ENCODE measurements at places on chromosomes 4 and X. TPM values are rescaled to one million over a fixed set of nuclear protein-coding genes. Genes with fewer than 3 reads are reported as not detected.

DNA sequence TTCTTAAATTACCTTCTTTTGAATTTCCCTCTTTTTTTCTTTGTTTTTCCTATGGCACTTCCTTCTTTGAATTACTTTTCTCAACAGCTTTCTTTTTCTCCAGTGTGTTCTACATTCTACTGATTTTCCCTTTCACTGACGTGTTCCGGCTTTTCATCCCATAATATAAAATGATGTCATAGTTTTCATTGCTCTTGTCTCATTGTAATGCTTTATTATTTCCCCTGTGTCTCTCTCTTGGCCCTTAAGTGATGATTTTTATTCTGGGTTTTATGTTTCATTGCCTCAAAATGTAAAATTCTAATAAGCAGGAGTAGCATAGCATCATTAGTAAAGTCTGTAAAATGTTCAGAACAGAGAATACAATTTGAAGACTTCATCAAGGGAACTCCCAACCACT, 299.3 kb downstream of the KCTD8 start:
- no peaks in the 10 kb centered on the region for H3K27me3 ChIP-seq
- H3K4me1 ChIP-seq, result no peaks in the 10 kb centered on the region
- no peak overlapping the region for H3K4me3 ChIP-seq
- DNase-seq, result no peak
- no peak overlapping the region for H3K27ac ChIP-seq

Gene TSPYL2
- 20.7 TPM for total RNA-seq

Gene RENBP
- total RNA-seq, result 7.1 TPM

Gene SLC10A3
- 8.8 TPM for total RNA-seq

DNA sequence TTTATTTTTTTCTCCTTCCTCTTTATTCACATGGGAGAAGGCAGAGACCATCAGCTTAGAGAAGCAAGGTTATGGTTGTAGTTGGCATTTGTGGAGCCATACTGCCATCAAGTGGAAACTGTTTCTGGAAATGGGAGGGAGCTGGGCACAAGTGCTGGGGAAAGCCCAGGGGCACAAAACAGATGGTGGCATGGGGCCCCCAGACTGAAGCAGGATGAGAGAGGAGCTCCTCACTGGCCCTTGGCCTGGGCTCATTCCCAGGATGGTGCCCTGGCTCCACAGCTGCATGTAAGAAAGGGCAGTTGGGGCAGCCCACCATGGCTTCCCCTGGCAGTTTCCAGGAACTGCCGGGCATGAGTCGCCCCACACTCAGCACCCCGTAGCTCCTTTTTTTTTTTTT, 59.2 kb downstream of the NBDY start:
- no peak overlapping the region for H3K27ac ChIP-seq
- H3K4me3 ChIP-seq, result no peak overlapping the region
- no peaks in the 10 kb centered on the region for H3K4me1 ChIP-seq
- no peak for DNase-seq
- peaks cover 33% of the 10 kb centered on the region for H3K36me3 ChIP-seq
- no peaks in the 10 kb centered on the region for H3K27me3 ChIP-seq

GRCh38 chrX:21398426-21398825, 24.2 kb downstream of the CNKSR2 start:
- H3K36me3 ChIP-seq, result no peaks in the 10 kb centered on the region
- no peak for DNase-seq
- no peak overlapping the region for H3K4me3 ChIP-seq
- no peaks in the 10 kb centered on the region for H3K4me1 ChIP-seq

DNA sequence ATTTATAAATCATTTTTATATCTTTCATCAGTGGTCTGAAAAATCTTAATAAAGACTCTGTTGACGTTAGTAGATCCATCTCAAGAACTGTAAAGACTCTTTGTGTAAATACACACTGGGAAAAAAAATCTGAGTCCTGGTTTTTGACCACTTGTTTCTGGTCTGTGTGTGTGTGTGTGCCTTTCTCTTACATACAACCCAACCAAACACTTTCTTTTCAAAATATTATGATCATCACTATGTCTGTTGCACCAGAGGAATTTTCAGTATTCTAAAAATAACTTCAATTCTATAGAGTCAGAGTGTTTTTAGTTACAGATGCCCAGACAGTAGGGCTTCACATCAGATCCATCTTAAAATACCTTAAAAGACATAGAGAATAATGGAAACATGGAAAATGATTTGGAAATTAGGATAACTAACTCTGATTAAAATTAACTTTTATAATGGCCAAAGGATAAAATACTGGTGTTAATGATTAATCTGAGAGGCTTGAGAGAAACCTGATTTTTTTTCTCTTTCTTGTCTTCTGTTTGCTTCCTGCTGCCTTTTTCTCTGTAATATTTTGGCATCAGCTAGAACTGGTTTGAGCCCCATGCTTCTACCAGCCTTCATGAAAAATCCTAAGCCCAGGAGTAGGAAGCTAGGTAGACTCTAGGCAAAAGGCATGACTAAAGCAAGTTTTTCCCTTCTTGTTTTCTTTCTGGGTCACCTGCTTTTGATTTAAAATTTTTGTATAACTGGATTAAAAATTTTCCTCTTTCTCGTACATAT, 99.7 kb downstream of the ATXN3L start:
- no peaks in the 10 kb centered on the region for H3K36me3 ChIP-seq
- H3K4me3 ChIP-seq, result no peak overlapping the region
- no peak for DNase-seq
- no peak overlapping the region for H3K27ac ChIP-seq

- no peak for DNase-seq
- H3K27me3 ChIP-seq, result no peaks in the 10 kb centered on the region
- no peaks in the 10 kb centered on the region for H3K4me1 ChIP-seq
- H3K27ac ChIP-seq, result no peak overlapping the region
- H3K36me3 ChIP-seq, result no peaks in the 10 kb centered on the region
- H3K4me3 ChIP-seq, result no peak overlapping the region
These were observed 30.1 kb upstream of the KIAA0232 start for GRCh38 chr4:6752486-6752829.

DNA sequence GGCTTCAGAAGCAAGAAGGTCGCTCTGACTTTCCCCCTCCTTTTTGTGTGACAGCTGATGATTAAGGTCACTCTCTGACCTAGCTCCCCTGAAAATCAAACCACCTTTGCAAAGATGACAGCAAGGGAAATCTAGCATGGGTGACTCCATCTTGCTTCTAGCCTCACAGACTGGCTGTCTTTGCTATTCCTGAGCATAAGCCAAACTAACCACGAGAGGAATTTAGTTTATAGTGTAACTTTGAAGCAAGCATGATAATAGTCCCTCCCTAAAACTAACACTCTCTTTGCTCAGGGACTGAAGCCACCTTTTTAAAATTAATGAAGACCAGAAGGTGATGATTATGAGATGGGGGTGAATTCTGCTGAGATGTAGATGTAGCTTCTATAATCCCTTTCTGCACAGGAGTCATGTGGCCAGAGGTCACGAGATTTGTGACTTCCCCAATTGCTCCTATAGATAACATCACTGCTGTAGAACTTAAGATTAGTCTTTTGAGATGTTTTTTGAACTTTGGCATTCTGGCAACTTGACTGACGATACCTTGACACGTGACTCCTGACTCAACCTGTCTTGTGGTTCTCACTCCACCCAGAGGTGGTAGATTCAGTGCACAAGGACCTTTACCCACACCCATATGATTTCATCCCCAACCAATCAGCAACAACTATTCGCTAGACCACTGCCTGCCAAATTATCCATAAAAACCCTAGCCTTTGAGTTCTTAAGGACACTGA, 14.9 kb upstream of the PDE5A start:
- no peak overlapping the region for H3K27ac ChIP-seq
- no peaks in the 10 kb centered on the region for H3K36me3 ChIP-seq
- no peak for DNase-seq
- no peaks in the 10 kb centered on the region for H3K4me1 ChIP-seq

Gene DCAF4L1
- 0.07 TPM for total RNA-seq

Gene NLRP2B
- not detected for total RNA-seq

Gene NAA15
- total RNA-seq, result 115 TPM

GRCh38 chr4:108270466-108271450, 102.0 kb upstream of the LEF1 start:
- no peak overlapping the region for H3K4me3 ChIP-seq
- no peaks in the 10 kb centered on the region for H3K4me1 ChIP-seq
- H3K27ac ChIP-seq, result no peak overlapping the region
- no peaks in the 10 kb centered on the region for H3K27me3 ChIP-seq
- H3K36me3 ChIP-seq, result no peaks in the 10 kb centered on the region
- DNase-seq, result no peak

- no peaks in the 10 kb centered on the region for H3K36me3 ChIP-seq
- no peak overlapping the region for H3K4me3 ChIP-seq
- no peak overlapping the region for H3K27ac ChIP-seq
These were observed 796.7 kb downstream of the RAPGEF2 start for GRCh38 chr4:159899596-159899995.

DNA sequence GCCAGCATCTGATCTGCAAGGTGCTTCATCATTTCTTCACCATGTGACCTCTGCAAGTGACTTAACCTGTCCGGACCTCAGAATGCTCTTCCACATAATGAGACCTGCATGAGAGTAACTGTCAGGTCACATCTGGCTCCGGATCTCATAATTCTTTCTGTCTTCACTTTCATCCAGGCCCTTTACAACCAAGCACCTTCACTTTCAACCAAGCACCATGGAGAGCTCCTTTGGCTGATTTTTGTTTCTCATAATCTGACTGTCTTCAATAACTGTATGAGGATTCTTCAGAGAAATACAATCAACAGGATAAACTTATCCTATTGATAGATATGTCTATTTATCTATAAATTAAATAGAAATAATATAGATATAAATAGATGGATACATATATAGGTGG, 148.1 kb downstream of the VCX3A start:
- no peak overlapping the region for H3K27ac ChIP-seq
- H3K4me3 ChIP-seq, result no peak overlapping the region
- no peak for DNase-seq
- H3K27me3 ChIP-seq, result no peaks in the 10 kb centered on the region

GRCh38 chrX:134745636-134746409, 87.6 kb upstream of the PLAC1 start:
- peaks cover 2% of the 10 kb centered on the region for H3K36me3 ChIP-seq
- H3K4me3 ChIP-seq, result no peak overlapping the region
- no peaks in the 10 kb centered on the region for H3K27me3 ChIP-seq
- H3K27ac ChIP-seq, result no peak overlapping the region
- no peak for DNase-seq

DNA sequence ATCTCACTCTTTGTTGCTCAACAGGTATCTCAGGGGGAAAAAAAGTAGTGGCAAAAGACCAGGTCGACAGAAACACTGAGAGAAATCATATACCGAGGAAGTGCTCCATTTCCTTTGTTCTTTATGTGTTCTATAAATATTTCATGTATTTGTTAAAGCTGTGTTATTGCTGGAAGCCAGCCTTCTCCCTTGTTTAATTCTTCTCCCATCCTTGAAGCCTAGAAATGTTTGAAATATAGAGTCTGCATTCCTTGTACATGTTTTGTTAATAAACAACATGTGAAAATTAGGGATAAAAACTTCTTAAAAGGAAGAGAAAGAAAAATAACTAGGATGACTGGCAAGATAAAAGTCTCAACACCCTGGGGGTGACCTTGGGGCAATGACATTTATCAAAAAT, 186.2 kb downstream of the ANKRD50 start:
- H3K4me3 ChIP-seq, result no peak overlapping the region
- H3K27ac ChIP-seq, result no peak overlapping the region
- H3K4me1 ChIP-seq, result no peaks in the 10 kb centered on the region
- no peak for DNase-seq

- peaks cover 15% of the 10 kb centered on the region for H3K36me3 ChIP-seq
- DNase-seq, result peak; percentile 34
- no peaks in the 10 kb centered on the region for H3K27me3 ChIP-seq
- no peak overlapping the region for H3K4me3 ChIP-seq
- no peaks in the 10 kb centered on the region for H3K4me1 ChIP-seq
- no peak overlapping the region for H3K27ac ChIP-seq
These were observed 267.3 kb downstream of the DCTD start for GRCh38 chr4:182649698-182650477.

Gene FDCSP
- not detected for total RNA-seq

Gene UCP1
- not detected for total RNA-seq

Gene HSFX4
- total RNA-seq, result not detected

Gene MAGEA1
- not detected for total RNA-seq

- 0 out of 3 replicates have a peak, but pooled peaks cover 4% of the 10 kb centered on the region for H3K36me3 ChIP-seq
- H3K4me3 ChIP-seq, result no peak overlapping the region
- H3K4me1 ChIP-seq, result no peaks in the 10 kb centered on the region
- no peak for DNase-seq
- H3K27me3 ChIP-seq, result no peaks in the 10 kb centered on the region
These were observed 68.1 kb downstream of the APBB2 start for GRCh38 chr4:41146196-41146595.

GRCh38 chrX:40729598-40730584, 5.5 kb downstream of the MED14 start:
- H3K4me3 ChIP-seq, result no peak overlapping the region
- H3K27ac ChIP-seq, result no peak overlapping the region
- DNase-seq, result no peak

GRCh38 chr4:30536231-30536630, 183.9 kb upstream of the PCDH7 start:
- H3K27me3 ChIP-seq, result no peaks in the 10 kb centered on the region
- H3K4me1 ChIP-seq, result no peaks in the 10 kb centered on the region
- H3K4me3 ChIP-seq, result no peak overlapping the region
- H3K27ac ChIP-seq, result no peak overlapping the region
- H3K36me3 ChIP-seq, result no peaks in the 10 kb centered on the region

Gene SCRG1
- total RNA-seq, result not detected

DNA sequence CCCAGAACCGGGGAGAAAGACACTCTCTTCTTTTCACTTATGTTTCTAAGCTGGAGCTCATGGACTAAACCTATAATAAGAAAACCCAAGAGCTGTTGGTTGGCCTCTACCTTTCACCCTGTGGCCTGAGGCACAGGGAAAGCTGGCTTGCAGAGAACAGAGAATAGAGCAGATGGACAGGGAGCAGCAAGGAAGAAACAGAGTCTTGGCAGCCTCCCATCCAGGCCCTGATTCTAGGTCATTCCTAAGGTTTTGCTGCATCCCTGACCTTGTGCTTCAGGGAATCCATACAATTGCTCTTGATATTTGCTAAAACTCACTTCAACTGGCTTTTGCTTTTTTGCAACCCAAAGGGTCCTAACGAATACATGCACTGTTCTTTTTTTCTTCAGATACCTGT, 87.8 kb downstream of the SMIM20 start:
- no peak overlapping the region for H3K4me3 ChIP-seq
- H3K36me3 ChIP-seq, result no peaks in the 10 kb centered on the region
- H3K27ac ChIP-seq, result no peak overlapping the region
- H3K27me3 ChIP-seq, result no peaks in the 10 kb centered on the region
- DNase-seq, result no peak

GRCh38 chr4:77582156-77582555, 23.5 kb upstream of the CXCL13 start:
- H3K27me3 ChIP-seq, result no peaks in the 10 kb centered on the region
- no peak overlapping the region for H3K27ac ChIP-seq
- no peak for DNase-seq
- no peak overlapping the region for H3K4me3 ChIP-seq

Gene ADH1A
- not detected for total RNA-seq
